ENCODE measurements at places on chromosomes 3 and 15.

DNA sequence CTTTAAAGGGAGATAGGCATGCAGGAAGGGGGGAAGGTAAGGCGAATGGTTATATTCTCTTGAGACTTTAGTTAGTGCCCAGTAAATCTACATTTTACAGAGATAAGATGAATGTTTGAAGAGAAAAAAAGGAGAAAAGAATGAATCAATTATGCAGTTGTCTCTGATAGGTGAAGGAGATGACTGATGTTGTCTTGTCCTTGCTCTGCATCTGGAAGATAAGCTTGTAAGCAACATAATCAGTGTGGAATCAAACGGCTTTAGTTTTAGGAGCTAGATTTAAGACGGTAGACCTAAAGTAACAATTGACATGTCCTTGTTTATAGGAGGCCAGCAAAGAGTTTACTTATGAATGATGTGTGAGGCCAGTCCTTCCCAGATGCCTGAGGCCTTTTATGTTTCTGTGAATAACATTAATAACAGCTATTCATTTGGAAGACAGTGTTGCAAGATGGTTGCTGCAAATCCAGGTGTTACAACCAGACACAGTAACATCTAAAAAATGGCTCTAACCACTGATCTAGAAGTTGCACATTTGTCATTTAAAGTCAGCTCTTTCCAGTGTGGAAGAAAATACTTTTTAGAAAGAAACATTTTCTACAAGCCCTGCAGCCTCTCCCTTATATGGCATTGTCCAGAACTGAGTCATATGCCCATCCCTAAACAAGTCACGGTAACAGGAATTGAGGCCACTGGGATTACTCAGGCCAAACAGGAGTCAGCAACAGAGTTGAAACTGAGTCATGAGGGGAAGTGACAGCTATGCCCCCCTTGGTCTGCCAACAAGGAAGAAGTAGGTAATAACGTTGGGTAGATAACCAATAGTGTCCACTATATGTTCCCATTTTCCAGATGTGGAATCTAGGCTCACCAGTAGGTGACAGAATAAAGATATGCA, 77.5 kb upstream of the FBN1 start:
- no peak for DNase-seq

- DNase-seq, result no peak
Measured at GRCh38 chr3:134567605-134568004, 81.7 kb downstream of the CEP63 start.

GRCh38 chr3:4583416-4583815, 90.3 kb downstream of the ITPR1 start:
- DNase-seq, result no peak

DNA sequence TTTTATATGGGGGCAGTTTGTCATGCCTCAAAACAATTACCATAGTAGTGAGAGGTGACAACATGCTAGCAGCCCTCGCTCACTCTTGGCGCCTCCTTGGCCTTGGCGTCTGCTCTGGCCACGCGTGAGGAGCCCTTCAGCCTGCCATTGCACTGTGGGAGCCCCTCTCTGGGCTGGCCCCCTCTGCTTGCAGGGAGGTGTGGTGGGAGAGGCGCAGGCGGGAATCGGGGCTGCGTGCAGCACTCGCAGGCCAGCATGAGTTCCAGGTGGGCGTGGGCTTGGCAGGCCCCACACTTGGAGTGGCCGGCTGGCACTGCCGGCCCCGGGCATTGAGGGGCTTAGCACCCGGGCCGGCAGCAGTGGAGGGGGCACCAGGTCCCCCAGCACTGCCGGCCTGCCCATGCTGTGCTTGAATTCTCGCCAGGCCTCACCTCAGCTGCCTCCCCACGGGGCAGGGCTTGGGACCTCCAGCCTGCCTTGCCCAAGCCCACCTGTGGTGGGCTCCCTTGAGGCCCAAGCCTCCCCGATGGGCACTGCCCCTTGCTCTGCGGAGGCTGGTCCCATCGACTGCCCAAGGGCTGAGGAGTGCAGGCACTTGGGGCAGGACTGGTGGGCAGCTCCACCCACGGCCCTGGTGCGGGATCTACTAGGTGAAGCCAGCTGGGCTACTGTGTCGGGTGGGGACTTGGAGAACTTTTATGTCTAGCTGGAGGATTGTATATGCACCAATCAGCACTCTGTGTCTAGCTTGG, 38.8 kb upstream of the EIF5A2 start:
- no peak for DNase-seq

DNA sequence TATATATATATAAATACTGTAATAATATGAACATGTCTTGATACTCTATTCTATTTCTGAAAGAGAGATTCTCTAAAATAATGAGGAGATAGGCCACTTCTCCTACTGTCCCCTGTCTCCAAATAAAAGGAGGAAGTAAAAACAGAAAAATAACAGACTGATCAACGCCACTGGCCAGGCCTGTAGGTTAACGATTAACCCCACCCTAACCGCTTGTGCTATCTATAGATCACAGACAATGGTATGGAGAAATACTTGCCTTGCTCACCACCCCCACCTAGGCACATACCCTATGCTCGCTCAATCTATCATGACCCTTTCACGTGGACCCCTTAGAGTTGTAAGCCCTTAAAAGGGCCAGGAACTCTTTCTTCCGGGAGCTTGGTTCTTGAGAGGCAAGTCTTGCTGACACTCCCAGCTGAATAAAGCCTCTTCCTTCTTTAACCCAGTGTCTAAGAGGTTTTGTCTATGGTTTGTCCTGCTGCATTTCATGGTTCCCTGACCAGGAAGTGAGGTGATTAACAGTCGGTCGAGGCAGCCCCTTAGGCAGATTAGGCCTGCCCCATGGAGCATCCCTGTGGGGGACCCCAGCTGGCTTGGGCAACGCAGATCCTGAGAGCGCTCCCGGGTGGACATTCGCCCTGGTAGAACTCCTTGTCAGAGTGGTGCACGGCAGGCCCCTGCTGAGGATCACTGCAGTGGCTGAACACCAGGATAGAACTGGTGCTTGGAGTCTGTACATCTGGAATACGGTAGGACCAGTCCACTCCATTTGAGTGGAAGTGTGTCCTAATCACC, 521.8 kb upstream of the CNTN3 start:
- no peak for DNase-seq

GRCh38 chr3:128854475-128854874, 24.9 kb upstream of the ACAD9 start:
- no peak for DNase-seq

DNA sequence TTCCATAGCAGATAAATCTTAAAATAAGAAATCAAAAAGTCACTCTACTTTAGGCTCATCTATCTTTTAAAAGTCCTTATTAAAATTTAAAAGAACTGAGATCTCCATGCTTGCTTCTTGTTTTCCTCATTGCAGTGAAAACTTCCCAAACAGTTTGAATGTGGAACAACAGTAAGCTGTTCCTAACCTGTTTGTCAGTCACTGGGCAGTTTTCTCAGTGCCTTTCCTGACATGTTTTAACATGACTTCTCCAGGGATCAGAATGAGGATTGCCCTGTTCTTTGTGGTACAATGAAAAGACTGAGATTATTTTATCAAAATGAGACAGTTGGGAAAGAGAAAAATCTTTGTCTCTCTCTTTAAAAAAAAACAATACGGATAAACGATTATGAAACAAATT, 774 bp downstream of the GPR87 start:
- no peak for DNase-seq

DNA sequence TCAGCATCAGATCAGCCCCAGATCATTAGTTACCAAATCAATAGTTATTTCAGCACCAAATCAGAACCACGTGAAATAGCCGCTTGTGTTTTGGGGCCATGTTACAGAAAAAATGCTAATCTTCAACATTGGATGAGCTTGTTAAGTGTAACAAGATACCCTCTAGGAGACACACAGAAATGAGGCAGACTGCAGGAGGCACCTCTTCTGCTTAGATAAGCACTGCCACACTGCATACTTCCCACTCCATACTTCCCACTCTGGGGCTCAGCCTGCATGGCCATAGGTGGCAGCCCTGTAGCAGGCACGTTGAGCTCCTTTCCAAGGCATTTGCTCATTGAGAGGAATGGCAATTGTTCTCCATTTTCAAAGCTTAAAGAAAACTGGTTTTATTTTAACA, 73.3 kb downstream of the CHCHD6 start:
- no peak for DNase-seq

DNA sequence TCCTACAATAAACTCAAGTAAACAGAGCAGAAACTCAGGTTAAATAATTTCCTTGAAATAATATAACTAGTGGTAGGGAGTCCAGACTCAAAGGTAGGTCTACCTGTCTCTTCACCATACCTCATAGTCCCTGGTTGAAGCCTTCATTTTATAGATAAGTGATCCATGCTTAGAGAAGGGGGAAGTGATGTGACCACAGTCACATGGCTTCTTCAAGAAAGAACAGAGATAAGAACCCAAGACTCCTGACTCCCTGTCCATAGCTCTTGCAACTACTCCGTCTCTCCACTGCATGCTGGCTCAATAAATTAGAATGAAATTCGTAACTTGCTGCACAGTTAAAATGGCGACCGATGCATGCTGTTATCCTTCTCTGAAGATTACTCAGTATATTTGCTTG, 11.0 kb upstream of the C15orf61 start:
- no peak for DNase-seq

- no peak for DNase-seq
Measured at GRCh38 chr3:185084402-185084801, 68.5 kb downstream of the C3orf70 start.

DNA sequence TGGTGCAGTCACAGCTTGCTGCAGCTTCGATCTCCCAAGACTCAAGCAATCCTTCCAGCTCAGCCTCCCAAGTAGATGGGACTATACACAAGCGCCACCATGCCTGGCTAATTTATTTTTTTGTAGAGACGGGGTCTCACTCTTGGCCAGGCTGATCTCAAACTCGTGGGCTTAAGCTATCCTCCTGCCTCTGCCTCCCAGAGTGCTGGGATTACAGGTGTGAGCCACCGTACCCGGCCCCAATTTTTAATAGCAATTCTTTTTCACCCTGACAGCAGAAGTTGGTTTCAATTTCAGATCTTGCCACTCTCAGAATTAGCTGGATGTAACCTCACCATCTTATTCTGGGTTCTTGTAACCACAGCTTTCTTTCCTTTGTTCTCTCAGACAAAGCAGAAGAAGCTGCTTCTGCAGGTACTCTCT, 64.8 kb downstream of the TRIM71 start:
- no peak for DNase-seq

DNA sequence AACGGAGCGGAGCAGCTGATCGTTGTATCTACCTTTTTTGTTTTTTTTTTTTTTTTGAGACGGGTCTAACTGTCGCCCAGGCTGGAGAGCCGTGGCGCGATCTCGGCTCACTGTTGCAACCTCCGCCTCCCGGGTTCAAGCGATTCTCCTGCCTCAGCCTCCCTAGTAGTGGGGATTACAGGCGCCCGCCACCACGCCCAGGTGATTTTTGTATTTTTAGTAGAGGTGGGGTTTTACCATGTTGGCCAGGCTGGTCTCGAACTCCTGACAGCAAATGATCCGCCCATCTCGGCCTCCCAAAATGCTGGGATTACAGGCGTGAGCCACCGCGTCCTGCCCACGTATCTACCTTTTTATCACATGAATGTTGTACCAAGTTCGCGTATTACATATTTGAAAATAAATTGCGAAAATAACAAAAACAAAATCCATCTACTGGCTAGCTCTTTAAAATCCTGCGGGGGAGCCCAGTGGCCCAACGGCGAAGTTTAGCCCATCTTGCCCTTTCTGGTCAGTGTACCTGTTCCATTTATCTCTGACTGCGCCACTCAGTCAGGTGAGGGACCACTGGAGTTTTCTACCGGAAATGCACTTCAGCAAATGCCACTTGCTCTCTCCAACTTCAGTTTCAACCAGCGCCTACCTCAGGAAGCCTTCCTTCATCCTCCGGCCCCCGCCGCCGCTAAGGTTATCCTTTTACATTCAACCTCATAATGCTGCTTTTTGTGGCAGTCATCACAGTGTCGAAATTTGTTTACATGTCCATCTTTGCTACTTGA, 1.2 kb upstream of the EIF3J start:
- no peak for DNase-seq

- DNase-seq, result no peak
Measured at GRCh38 chr15:51044037-51044727, 50.5 kb downstream of the TNFAIP8L3 start.

DNA sequence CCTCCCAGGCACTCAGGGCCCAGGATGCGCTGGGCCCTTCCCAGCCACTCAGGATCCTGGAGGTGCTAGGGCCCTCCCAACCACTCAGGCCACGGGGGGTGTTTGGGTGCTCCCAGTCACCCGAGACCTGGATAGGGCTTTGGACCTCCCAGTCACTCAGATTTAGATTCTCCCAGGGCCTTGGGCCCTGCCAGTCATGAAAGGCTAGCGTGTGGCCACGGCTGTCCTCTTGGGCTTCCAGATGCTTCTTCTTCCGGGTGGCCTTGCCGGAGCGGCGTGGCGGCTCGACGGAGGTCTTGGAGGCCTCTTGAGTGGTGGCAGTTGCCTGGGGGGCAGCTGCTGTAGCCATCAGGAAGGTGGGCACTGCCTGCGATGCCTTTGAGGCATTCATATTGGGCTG, 2.8 kb downstream of the MAGEL2 start:
- no peak for DNase-seq

DNA sequence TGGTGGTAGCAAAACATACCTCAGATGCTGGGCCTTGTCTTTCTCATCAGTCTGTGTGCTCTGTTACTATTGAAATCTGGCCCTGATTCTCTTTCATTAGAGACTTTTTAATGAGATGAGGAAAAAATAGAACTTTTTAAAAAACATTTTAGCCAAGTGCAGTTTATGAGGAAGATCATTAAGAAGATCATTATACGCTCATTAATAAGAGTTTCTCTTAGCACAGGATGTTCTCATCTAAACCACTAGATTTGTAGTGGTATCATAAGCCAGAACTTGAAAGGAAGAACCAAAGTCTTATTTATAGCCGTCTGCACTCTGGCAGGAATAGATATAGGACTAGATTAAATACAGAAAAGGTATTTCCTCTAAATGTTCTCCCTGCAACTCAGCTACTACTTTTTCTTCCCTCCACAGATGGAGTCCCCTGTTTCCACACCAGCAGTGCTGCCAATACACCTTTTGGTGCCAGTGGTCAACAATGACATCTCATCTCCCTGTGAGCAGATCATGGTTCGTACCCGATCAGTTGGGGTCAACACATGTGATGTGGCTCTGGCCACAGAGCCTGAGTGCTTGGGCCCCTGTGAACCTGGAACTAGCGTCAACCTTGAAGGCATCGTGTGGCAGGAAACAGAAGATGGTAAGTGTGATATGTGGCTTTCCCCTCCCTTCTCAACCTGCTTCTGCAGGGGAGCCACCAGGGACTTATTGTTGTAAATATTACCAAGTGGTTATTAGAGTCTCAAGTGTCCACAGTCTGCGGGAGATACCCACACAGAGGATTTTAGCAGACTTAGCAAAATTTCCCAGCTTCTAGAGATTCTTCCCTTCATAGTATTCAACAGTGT, 152.8 kb downstream of the RBPMS2 start:
- no peak for DNase-seq

DNA sequence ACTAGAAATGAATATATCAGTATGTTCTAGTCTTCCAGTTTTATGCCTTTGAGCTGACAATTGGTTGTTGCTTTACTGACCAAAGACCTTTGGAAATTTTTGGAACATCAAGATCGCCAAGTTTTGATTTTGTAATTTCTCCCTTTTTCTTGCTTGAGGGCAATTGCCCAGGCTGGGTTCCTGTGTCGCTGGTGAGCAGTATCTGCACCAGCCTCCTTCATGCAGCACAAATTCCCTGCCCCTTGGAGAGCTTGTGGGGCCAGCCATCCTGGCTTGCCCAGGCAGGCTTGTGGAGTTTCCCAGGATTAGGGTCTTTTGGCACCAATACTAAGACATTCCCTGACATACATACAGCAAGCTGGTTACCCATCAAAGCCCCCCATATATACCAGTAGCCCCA, 37.9 kb upstream of the HACD2 start:
- DNase-seq, result no peak
